ENCODE measurements at places on chromosomes 2 and 18.

- DNase-seq, result no peak
Observed at GRCh38 chr2:194822097-194822496, 834.9 kb upstream of the SLC39A10 start.

GRCh38 chr2:144194326-144195071 lies 325.4 kb downstream of the ZEB2 start:
- no peak for DNase-seq

DNA sequence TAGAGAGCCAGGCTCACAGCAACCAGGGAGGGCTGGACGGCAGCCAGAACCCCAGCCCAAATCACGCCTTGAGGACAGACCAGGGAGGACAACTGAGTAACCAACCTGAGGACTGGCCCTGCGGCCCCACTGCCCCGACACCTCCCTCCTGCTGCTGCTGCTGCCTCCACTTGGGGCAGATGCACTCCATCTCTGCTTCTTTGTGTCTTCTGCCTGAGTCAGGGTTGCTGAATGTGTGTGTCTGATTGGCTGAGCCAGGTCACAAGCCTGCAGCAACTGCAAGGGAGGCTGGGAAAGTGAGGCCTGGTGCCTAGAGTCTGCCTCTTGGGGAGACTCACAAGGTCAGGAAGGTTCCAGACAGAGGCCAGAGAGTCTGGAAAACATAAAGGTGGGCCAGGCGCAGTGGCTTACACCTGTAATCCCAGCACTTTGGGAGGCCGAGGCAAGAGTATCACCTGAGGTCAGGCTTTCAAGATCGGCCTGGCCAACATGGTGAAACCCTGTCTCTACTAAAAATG lies 83.4 kb downstream of the ZFP36L2 start:
- no peak for DNase-seq

DNA sequence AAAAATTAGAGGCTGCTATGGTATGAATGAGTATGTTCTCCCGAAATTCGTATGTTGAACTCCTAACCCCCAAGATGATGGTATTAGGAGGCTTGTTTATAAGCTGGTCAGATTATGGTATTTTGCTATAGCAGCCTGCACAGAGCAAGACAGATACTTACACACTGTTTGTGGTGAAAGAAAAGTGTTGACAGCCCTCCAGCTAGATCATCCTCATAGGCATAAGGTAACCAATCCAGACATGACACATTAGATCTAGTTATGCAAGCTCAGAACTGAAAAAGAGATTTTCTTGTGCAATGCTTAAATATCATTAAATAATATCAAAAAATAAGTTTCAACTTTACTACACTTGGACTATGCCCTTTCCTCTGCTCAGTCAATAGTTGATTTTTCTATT lies 107.1 kb downstream of the ABCA12 start:
- DNase-seq, result no peak

- no peak for DNase-seq
Observed at GRCh38 chr2:235660484-235661082, 166.7 kb downstream of the AGAP1 start.

DNA sequence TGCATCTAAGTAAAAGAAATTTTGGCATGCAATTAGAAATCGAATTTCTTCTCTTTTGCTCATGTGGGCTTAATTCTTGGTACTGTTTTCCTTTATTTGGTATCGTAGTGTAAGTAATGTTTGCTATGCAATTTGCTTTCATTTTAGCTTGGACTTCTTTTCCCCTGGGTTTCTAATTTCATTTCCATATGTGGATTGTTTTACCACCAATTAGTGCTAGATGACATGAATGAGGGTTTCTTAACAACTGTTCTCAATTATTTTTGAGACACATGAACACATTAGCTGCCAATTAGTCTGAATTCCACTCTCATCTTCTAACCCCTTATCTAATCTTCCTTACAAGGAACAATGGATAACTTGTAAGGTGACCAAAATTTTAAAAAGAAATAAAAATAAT lies 1047.2 kb upstream of the PIK3C3 start:
- no peak for DNase-seq

GRCh38 chr2:71889759-71890684 lies 257.6 kb downstream of the CYP26B1 start:
- DNase-seq, result no peak

GRCh38 chr18:77544792-77545191 lies 295.1 kb downstream of the GALR1 start:
- DNase-seq, result no peak

DNA sequence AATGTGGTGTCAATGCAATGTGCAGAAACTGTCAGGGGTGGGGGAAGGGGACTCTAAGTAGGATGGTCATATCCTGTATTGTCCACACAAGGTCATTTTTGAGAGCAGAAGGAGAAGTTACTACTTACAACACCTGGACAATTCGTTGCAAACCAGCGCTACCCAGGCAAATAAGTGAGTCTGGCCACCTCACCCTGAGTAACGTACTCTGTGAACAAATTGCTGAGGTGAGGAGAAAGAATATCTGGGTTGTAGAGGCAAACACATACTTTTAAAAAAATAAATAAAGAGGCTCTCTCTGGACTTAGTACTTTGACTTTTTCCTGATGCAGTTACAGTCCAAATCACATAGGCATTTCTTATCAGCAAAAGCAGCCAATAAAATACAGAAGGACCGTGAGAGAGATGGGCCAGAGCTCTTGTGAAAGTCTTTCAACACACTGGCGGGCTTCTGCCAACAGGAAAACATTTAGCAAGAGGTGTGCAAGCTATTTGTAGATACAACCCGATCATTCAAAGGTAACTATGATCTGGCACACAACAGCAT lies 268.2 kb upstream of the ID2 start:
- no peak for DNase-seq

DNA sequence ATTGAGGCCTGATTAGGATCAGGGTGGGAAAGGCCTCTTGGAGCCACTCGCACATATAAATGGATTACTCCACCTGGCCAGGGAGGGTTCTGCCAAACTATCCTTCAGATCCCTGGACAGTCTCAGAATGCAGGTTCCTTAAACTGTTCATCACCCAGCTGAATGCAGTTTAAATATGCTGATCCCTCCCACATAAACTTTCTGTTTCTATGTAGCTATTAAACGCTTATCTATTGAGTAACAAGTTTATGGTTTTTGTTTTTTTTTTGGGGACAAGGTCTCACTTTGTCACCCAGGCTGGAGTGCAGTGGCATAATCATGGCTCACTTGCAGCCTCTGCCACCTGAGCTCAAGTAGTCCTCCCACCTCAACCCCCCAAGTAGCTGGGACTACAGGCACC lies 1.9 kb downstream of the CAD start:
- DNase-seq, result no peak

GRCh38 chr18:58446391-58447060 lies 182.4 kb downstream of the ALPK2 start:
- no peak for DNase-seq

- DNase-seq, result no peak
Observed at GRCh38 chr2:113185664-113186432, 12.1 kb downstream of the PSD4 start.

- DNase-seq, result no peak
Observed at GRCh38 chr2:97963880-97964279, 31.9 kb downstream of the TMEM131 start.

DNA sequence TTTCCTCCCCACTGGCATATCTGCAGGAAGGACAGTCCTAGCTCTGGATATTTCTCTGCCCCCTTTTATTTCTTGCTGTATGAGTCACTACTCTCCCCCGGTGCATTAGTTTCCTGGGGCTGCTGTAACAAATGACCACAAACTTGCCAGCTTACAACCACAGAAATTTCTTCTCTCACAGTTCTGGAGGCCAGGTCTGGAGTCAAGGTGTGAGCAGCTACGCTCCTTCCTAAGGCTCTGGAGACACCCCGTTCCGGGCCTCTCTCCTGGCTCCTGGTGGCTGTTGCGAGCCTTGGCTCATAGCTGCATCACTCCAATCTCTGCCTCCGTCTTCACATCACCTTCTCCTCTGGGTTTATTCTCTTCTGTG lies 34.1 kb downstream of the PTPRM start:
- DNase-seq, result no peak

- no peak for DNase-seq
Observed at GRCh38 chr2:102149644-102150455, 7.3 kb downstream of the IL1R1 start.

DNA sequence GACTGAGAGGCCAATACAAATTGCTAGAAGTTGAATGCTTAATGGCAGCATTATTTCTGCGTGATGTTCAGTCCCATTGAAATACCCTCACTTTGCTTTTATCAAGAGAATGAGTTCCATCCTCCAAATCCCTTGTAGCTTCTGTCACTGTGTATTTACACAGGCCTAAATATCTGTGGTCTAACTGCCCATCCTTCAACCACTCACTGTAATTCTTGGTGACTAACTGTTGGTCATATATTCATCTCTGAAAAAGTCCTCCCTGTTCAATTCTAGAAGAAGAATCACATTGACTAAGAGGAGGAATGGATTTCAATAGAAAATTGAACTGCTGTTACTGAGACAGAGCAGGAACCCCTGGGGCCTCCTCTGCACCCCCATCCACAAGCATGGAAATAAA lies 74.2 kb upstream of the L3MBTL4 start:
- no peak for DNase-seq

DNA sequence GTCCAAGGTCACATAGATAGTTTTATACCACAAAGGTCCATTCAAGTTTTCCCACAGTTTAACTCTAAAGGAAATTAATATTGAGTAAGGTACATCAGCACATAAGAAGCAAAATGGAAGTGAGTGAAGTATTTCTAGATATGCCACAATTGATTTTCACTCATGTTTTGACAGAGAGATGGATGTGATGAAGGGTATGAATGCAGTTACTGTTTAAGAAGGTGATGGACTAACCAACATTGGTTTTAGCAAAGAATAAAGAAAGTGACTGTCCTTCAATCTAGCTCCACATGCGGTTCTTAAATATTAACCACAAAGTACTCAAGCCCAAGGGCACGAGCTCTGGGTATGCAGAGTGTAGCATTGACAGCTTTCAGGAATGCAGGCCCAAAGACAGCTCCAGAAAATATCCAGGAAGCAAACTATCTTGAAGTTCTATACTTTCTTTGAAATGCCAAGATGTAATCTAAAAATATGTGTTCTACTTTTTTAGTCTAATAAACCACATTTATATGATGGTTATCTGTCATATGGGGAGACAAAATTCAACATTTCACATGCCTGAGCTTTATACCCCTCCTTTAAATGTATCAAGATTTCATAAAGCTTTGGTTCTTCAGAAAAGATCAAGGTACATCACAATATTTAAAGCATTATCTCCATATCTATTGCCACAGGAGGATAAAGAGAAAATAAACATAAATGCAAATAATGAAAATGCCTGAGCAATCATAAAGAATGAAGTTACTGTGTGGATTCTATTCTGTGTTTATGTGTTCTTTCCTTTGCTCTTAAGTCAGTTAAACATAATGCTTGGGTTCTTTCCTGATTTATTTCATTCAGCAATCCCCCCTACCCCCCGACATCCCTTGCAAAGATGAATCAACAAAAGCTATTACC lies 6.7 kb upstream of the SCN1A start:
- no peak for DNase-seq

DNA sequence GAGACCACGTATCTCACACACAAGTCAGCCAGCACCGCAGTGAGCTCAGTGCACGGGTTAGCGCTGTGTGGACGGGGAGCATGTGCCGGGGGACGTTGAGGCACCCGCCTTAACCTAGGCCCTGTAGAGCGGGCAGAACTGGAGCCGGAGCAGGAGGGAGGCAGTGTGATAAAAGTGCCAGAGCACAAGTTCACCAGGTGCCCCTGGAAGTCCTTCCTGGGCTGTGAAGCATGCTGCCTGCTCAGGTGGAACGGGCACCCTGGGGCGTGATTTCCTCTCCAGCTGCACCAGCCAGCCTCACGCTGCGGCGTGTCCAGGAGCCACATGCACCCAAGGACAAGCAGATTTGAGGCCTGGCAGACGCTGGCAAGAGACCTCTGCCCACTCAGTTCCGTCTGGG lies 50.3 kb downstream of the ITGB1BP1 start:
- DNase-seq, result no peak

DNA sequence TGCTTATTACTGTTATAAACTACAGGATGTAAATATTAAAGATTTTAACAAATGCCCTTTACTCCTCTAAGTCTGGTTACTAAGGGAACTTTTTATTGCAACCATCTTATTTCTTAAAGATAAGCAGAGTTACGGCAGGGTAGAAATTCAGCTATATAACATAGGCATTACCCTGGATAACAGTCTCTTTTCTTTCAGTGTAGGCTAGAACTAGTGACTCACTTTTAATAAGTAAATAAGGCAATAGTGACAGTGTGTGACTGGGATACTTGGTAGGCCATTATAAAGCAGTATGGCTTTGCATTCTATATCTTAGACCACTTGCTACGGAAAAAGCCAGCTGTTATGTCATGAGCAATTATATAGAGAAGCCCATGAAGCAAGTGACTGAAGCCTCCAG lies 1041.0 kb upstream of the NRXN1 start:
- no peak for DNase-seq

GRCh38 chr2:54161660-54162424 lies 46.4 kb downstream of the ACYP2 start:
- no peak for DNase-seq

DNA sequence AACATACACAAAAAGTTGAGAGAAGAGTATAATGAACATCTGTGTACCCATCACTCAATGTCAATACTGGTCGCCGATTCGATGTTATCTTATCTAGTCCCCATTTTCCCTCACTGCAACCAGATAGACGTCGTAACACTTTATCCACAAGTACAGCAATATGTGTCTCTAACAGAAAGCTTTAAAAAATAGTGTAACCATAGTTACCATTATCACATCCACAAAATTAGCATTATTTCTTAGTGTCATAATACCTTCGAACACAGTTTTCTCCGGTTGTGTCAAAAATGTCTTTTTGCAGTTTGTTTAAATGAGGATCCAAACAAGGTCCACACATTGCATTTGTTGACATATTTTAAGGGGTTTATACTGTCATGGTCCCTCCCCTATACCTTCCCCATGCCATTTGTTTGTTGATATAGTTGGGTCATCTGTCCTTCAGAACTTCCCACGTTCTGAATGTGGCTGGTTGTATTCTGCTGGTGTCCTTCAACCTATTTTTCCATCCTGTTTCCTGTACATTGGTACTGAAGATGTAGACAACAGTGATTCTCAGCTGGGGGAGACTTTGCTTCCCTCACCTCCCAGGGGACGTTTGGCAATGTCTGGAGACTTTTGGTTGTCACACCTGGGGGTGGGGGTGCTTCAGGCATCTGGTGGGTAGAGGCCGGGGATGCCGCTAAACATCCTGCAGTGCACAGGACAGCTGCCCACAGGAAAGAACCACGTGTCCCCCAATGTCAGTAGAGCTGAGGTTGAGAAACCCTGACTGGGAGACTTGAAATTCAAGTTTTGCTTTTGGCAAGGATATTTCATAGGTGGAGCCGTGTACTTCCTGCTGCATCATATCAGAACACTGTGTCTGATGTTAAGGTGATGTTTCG lies 72.7 kb upstream of the SPRED2 start:
- no peak for DNase-seq

- no peak for DNase-seq
Observed at GRCh38 chr2:133344849-133345248, 223.4 kb downstream of the NCKAP5 start.

GRCh38 chr2:23900541-23901322 lies 26.2 kb downstream of the ATAD2B start:
- DNase-seq, result no peak
